CD4-positive, alpha-beta T cell treated with Interferon gamma for 1 hour (primary cell): ENCODE measurements at places on chromosomes 4 and X.

GRCh38 chr4:108589961-108590360 is 30.4 kb upstream of the RPL34 start:
- DNase-seq: no peak

DNA sequence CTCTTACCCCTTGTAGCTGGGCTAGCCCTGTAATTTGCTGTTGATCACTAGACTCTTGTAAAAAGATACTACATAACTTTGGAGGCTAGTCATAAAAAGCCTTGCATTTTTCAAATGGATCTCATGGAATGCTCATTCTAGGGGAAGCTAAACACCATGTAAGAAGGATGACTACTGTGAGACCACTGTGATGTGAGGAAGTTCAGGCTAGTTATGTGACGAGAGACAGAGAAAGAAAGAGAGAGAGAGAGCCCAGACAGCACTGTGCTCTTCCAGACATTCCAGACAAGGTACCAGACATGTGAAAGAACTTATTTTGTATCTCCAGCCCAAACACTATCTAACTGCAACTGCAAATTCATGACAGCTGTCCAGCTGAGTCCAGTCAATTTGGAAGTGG is 404.6 kb upstream of the PITX2 start:
- no peak for DNase-seq

- DNase-seq: no peak
Measured at GRCh38 chr4:109156356-109156755, 146.1 kb downstream of the COL25A1 start.

- no peak for DNase-seq
Measured at GRCh38 chrX:148600131-148600530, 99.7 kb downstream of the AFF2 start.

DNA sequence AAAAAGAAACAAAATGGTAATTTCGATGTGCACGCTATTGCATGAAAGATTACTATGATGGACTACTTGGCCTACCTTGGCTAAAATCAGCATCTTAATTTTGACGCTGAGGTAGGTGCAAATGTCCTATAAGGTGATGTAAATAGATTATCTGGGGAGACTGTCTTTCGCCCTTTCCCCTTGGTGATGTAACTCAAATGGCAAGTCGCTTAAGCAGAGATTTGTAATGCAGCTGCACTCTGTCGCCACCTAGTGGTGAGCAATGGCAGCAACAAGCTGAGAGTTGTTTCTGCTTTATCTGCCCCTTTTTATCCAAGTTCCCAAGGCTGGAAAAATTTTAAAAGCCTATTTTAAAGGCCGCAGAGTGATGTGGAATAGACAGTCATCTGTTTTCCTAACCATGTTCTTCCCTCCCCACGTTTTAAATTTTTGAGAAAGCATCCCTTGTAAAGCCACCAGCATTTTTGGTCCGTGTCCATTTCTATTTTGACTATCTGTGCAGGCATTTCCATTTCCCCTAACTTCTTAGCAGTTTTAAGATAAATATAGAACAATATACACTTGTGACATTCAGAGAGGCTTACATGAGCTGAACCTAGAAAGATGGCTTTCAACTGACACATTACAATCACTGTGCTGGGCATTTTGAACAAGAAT is 62.4 kb upstream of the PDLIM3 start:
- DNase-seq: peak; percentile 52

- DNase-seq: no peak
Measured at GRCh38 chr4:177339477-177340374, 30.1 kb downstream of the NEIL3 start.

- no peak for DNase-seq
Measured at GRCh38 chr4:54276641-54277430, 47.7 kb downstream of the PDGFRA start.

DNA sequence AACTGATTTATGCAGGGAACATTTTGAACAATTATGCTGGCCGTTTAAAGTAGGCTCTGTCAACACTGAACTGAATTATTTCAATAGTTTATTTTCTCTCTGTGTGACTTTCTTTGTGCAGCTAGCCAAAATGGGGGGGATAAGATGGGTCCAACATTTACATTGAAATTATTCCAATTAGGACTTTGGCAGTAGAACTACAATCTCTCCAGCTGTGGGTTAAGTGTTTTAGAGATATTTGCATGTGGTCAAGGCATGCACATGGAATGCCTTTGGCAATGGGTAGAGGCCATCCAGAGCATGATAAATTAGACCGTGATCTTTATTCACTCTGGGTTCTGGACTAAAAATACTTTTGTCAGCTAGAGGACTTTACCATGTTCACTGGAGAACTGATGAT is 107.9 kb upstream of the ELOVL6 start:
- DNase-seq: no peak

GRCh38 chr4:23233596-23233995 is 540.9 kb downstream of the GBA3 start:
- no peak for DNase-seq

DNA sequence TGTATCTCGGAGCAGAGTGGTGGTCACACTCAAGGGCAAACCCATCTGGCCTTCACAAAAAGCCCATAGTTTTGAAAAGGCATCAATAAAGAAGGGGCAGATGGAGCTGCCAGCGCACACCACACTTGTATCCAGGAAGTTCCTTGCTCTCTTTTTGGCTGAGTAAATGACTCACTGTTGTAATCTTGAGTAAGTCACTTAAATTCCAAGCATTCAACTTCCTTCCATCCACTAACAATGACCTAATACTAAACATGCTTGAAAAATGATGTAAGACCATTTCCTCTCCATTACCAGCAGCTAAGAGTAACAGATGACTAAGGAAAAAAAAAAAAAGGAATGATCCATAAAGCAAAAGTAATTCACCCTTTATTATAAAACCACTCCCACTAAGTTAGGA is 32.4 kb upstream of the MYOZ2 start:
- peak; percentile 2 for DNase-seq

DNA sequence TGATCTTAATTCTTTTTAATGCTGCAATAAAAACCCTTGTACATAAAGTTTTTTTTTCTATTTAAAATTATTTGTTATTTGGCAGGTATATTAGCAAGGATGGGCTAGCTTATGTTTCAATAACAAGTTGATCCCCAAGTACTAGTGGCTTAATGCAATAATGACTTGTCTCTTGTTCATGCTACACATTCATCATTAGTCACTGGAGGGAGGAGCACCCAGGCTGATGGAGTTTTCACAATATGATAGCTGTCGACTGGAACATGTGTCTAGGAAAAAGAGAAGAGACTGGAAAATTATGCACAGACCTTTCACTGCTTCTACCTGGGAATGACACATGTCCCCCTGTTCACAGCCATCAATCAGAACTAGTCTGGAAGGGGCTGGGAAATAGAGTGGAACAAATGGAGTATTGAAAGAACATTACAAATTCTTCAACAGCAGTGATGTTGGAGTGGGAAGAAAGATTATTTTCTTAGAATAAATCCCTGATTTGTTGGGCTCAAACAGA is 387.9 kb upstream of the RPS6KA3 start:
- DNase-seq: no peak

DNA sequence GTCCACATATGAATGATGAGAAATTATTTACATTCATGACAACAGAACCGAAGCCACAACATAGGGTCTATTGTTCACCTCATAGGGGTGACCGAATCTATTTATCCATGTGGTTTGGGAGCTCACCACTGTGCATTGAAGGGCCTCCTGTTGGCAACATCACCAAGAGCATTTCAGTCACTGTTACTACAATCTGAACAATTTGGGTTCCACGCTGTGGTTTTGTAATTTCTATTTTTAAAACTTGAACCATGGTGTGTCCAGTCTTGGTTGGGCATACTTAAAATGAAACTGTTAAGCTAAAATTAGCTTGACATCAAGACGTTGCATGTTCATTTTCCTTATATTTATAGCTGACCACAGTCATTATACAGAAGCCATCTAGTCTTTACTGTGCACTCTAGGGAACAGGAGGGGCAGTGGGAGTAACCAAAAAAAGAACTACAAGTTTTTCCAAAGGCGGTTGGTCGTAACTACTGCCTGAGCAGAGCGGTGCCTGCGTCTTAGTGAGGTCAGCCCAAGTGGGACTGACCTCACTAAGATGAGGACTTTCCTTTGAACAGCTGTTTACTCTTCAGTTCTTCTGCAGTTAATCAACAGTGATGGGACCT is 192.1 kb downstream of the SPRY1 start:
- DNase-seq: no peak

- DNase-seq: no peak
Measured at GRCh38 chr4:139607502-139608060, 51.6 kb upstream of the SETD7 start.

DNA sequence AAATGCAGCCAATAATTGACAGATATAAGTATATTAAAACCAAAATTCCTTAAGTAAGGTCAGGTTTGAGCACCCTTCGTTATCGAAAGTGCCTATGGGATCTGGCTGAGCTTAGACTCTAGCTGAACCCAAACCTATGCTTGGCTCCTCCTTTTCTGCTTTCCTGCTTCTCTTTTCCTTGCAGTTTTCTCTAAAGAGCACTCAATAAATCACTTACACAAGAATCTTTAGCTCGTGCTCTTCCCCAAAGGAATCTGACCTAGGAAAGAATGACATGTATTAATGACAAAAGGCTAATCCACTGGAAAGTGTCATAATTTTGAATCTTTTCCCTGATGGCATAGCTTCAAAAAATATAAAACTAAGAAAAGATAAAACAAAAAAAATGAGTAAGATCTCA is 282.7 kb downstream of the DKK2 start:
- DNase-seq: no peak

GRCh38 chr4:88736264-88736663 is 38.6 kb upstream of the NAP1L5 start:
- no peak for DNase-seq

- DNase-seq: no peak
Measured at GRCh38 chr4:123922847-123923246, 526.3 kb downstream of the SPRY1 start.

DNA sequence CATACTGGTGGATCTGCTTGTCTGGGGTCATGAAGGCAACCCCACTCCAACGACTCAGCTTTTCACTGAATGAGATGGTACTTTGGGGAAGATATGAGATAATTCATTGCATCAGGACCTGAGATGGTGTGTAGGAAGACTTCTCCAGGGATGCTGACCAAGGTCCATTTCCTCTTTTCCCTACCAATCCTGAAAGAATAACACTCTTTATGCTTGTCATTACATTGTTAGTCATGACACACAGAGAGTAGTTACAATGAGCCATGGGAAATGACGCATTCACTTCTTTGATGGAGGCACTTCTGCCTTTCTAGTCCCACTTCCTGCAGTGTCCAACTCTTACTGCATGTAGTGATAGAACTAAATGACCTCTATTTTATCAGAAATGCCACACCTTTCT is 58.6 kb downstream of the AREG start:
- DNase-seq: no peak

- DNase-seq: no peak
Measured at GRCh38 chr4:88706574-88706973, 8.9 kb upstream of the NAP1L5 start.

DNA sequence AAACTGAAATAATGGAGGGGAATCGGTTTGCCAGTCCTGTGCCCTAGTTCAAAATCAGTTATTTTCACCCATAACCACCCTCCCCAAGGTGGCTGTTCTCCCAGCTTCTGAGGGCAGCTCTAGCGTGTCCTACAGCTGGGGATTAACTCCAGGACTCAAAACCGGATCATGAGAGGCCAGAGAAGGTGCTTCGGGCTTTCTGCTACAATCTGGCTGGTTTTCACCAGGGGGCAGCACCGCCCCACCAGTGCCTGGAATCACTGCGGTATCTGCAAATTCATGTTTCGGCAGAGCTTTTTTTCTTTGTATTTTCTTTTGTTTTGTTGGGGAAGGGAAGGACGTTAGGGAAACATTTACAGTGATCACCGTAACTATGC is 28.4 kb downstream of the PDHA1 start:
- DNase-seq: peak; percentile 57

DNA sequence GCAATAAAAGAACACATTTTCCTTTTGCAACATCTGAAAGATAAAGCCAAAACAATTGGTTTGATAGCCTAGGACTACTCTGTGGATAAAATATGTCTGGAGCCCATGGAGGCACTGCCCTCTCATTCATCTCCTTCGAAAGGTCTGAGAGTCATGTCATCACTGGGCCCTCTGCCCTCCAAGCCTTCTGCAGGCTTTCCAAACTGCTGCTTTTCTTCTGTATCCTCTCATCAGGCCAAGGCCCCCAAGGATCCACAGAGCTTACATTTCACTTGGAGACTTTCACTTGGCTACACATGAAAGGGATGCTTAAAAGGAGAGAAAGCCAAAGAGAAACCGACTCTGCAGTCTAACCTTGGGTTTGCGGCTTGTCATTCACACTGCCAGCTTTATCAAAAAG is 109.9 kb downstream of the SH3RF1 start:
- no peak for DNase-seq

GRCh38 chr4:120853161-120853935 is 69.2 kb downstream of the PRDM5 start:
- DNase-seq: no peak

DNA sequence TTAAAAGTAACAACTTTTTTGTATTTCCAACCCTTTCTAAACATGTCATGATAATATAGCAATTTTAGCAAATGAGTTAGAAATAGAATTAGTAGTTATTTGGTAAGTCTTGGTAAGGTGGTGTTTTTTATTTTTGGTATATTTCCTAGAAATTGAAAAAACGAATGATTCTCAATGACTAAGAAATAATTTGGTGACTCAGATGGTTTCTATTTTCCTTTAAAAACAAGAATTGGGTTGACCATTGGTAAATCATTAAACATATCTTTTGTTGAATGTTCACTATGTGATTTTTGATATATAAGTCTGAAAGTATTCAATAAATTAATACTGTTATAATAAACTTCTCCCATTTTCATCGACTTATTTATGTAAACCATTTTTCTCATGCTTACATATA is 206.2 kb upstream of the BANK1 start:
- DNase-seq: no peak

GRCh38 chr4:168803732-168804131 is 206.3 kb downstream of the CBR4 start:
- no peak for DNase-seq

DNA sequence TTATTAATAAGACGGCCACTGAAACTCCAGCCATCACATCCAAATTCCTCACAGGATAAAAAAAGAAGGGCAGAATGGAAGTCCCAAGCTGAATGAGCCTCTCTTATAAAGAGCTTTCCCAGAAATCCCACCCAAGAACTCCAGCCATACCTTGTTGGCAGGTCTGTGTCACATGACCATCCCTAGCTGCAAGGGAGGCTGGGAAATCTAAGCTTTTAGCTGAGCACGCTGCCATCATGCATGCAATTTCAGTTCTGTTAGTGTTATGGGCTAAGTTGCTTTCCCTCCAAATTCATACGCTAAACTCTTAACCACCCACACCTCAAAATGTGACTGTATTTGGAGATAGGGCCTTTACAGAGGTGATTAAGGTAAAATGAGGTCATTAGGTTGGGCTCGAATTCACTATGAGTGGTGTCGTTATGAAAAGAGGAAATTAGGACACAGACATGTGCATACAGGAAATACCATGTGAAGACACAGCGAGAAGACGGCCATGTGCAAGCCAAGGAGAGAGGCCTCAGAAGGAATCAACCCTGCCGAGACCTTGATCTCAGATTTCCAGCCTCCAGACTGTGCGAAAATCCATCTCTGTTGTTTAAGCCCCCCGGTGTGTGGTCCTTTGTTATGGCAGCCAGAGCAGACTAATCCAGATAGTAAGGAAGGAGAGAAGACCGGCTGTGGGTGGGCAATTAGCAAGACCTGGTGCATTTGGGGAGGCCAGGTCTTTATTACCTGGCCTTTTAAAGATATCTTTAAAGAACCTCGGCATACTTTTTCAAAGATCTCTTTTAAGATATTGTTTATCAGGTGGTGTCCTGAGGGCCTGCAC is 317.6 kb downstream of the BCOR start:
- DNase-seq: no peak

- DNase-seq: no peak
Measured at GRCh38 chr4:134650461-134650860, 448.9 kb upstream of the PABPC4L start.

- DNase-seq: peak; percentile 96
Measured at GRCh38 chrX:149938427-149938880, at the start of gene EOLA2. TSS of gene EOLA2 (minus strand) at chrX:149938491. CDS start at chrX:149933874, 4,617 bp downstream.
